ENCODE measurements at places on chromosomes 4 and X.

GRCh38 chr4:95432466-95432865 lies 116.3 kb downstream of the UNC5C start:
- no peak overlapping the region for H3K4me3 ChIP-seq
- no peaks in the 10 kb centered on the region for H3K36me3 ChIP-seq
- H3K27ac ChIP-seq: no peak overlapping the region

- DNase-seq: no peak
- no peaks in the 10 kb centered on the region for H3K27me3 ChIP-seq
- H3K4me3 ChIP-seq: no peak overlapping the region
- H3K36me3 ChIP-seq: peaks cover 33% of the 10 kb centered on the region
- no peak overlapping the region for H3K27ac ChIP-seq
Measured at GRCh38 chr4:153514688-153515426, 48.7 kb downstream of the TMEM131L start.

GRCh38 chrX:119419146-119419545 lies 20.0 kb downstream of the SLC25A43 start:
- no peak for DNase-seq
- H3K36me3 ChIP-seq: no peaks in the 10 kb centered on the region
- H3K4me1 ChIP-seq: no peaks in the 10 kb centered on the region
- H3K4me3 ChIP-seq: no peak overlapping the region

GRCh38 chr4:4415806-4416805 lies 29.2 kb downstream of the NSG1 start:
- no peaks in the 10 kb centered on the region for H3K27me3 ChIP-seq
- DNase-seq: no peak
- H3K4me1 ChIP-seq: peaks cover 21% of the 10 kb centered on the region
- H3K36me3 ChIP-seq: peaks cover 23% of the 10 kb centered on the region
- H3K4me3 ChIP-seq: no peak overlapping the region

- H3K4me3 ChIP-seq: no peak overlapping the region
- no peak overlapping the region for H3K27ac ChIP-seq
- DNase-seq: no peak
- H3K27me3 ChIP-seq: no peaks in the 10 kb centered on the region
Measured at GRCh38 chr4:180840142-180840541, 1403.1 kb upstream of the TENM3 start.

- H3K36me3 ChIP-seq: no peaks in the 10 kb centered on the region
- H3K27ac ChIP-seq: no peak overlapping the region
- peaks cover 5% of the 10 kb centered on the region for H3K27me3 ChIP-seq
- DNase-seq: no peak
- H3K4me1 ChIP-seq: peaks cover 5% of the 10 kb centered on the region
Measured at GRCh38 chr4:186169945-186170802, 21.2 kb upstream of the CYP4V2 start.

- peaks cover 14% of the 10 kb centered on the region for H3K4me1 ChIP-seq
- peak; percentile 74 for DNase-seq
- no peaks in the 10 kb centered on the region for H3K27me3 ChIP-seq
- peaks cover 3% of the 10 kb centered on the region for H3K36me3 ChIP-seq
- peak overlapping the region; percentile 40 for H3K27ac ChIP-seq
Measured at GRCh38 chr4:7843831-7844593, 95.6 kb downstream of the AFAP1 start.

GRCh38 chrX:11351375-11352295 lies 58.4 kb downstream of the AMELX start:
- H3K36me3 ChIP-seq: no peaks in the 10 kb centered on the region
- no peak overlapping the region for H3K27ac ChIP-seq
- H3K27me3 ChIP-seq: no peaks in the 10 kb centered on the region
- H3K4me1 ChIP-seq: no peaks in the 10 kb centered on the region

GRCh38 chr4:149512501-149512900 lies 303.1 kb downstream of the IQCM start:
- no peak overlapping the region for H3K27ac ChIP-seq
- DNase-seq: no peak
- no peaks in the 10 kb centered on the region for H3K4me1 ChIP-seq
- H3K27me3 ChIP-seq: no peaks in the 10 kb centered on the region
- H3K4me3 ChIP-seq: no peak overlapping the region

- no peaks in the 10 kb centered on the region for H3K4me1 ChIP-seq
- H3K27ac ChIP-seq: no peak overlapping the region
- no peak overlapping the region for H3K4me3 ChIP-seq
- DNase-seq: no peak
Measured at GRCh38 chr4:169428376-169428775, 157.6 kb upstream of the SH3RF1 start.

DNA sequence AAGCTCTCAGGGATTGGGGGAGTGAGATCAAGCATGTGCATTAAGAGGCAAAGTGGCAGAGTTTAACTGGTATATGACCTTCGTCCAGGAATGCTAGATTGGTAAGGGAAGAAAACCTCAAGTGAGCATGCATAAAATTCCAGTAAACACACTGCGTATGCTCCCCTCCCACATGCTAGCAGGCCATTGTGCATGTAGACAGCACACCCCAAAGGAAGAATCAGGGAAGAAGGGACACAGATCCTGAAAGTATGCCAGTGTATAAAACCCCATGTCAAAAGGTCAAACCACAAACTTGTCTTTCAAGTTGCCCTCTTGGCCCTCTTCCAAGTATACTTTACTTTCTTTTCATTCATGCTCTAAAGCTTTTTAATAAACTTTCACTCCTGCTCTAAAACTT lies 405.2 kb upstream of the CNKSR2 start:
- no peak overlapping the region for H3K4me3 ChIP-seq
- no peaks in the 10 kb centered on the region for H3K36me3 ChIP-seq
- DNase-seq: no peak
- H3K4me1 ChIP-seq: no peaks in the 10 kb centered on the region
- H3K27me3 ChIP-seq: no peaks in the 10 kb centered on the region

- H3K4me1 ChIP-seq: peaks cover 2% of the 10 kb centered on the region
- no peak overlapping the region for H3K4me3 ChIP-seq
- no peaks in the 10 kb centered on the region for H3K27me3 ChIP-seq
Measured at GRCh38 chr4:163393471-163393870, 49.8 kb downstream of the NPY5R start.

- H3K4me1 ChIP-seq: no peaks in the 10 kb centered on the region
- no peaks in the 10 kb centered on the region for H3K27me3 ChIP-seq
- H3K27ac ChIP-seq: no peak overlapping the region
- no peak for DNase-seq
Measured at GRCh38 chrX:108397627-108398391, 40.4 kb downstream of the COL4A6 start.

- H3K4me1 ChIP-seq: peaks cover 11% of the 10 kb centered on the region
- no peak overlapping the region for H3K4me3 ChIP-seq
- peaks cover 11% of the 10 kb centered on the region for H3K36me3 ChIP-seq
- H3K27ac ChIP-seq: no peak overlapping the region
- no peak for DNase-seq
Measured at GRCh38 chrX:130877892-130878341, 25.1 kb downstream of the ENOX2 start.

- H3K27me3 ChIP-seq: no peaks in the 10 kb centered on the region
- no peak for DNase-seq
- no peak overlapping the region for H3K4me3 ChIP-seq
- H3K4me1 ChIP-seq: peaks cover 3% of the 10 kb centered on the region
- H3K36me3 ChIP-seq: peaks cover 11% of the 10 kb centered on the region
- H3K27ac ChIP-seq: no peak overlapping the region
Measured at GRCh38 chrX:41236629-41237028, 97.3 kb upstream of the DDX3X start.

DNA sequence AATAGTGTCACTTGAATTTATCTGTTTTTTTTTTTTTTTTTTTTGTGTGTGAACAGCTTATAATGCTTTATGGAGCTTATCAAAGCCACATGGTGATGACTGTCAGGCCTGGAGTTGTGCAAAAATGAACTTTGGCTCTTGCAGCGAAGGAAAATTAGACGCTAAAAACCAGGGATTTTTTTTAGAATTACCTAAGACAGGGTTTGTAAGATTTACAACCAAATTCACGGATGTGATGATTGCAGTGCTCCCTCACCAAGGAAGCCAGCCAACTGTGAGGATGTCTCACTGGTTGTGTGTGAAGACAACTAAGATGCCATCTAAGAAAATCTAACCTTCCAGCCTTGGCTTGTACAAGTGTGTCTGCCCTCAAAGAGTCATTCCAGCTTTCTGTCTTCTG lies 127.1 kb upstream of the SLC4A4 start:
- H3K36me3 ChIP-seq: no peaks in the 10 kb centered on the region
- H3K27me3 ChIP-seq: peaks cover 13% of the 10 kb centered on the region
- no peak overlapping the region for H3K27ac ChIP-seq
- no peaks in the 10 kb centered on the region for H3K4me1 ChIP-seq

DNA sequence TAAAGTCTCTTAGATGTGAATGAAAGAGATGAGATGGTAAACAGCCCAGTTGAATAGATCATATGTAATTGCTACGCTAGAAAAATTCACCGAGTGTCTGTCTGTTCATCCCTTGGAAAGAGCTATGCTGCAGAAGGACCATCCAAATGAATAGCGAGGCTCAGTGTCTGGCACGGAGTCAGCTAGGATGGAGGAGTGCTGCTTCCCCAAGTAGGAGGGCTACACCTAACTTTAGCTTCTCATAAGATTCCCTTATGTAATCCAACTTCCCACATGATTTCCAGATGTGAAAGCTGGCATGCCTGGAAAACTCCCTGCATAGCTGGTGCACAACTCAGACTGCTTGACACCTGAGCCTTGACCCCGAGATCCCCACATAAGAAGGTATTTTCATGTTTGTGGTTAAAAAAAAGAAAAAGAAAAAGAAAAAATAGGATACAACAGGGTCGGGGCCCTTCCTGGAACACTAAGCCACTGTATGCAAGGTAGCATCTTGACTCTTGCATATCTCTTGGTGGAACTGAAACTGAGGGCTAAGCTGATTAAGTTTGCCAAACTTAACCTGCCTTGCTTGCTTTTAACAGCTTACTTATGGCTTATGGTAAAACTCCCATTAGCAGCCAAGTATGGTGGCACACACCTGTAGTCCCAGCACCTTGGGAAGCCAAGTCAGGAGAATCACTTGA lies 82.3 kb downstream of the FREM3 start:
- no peak for DNase-seq
- peaks cover 20% of the 10 kb centered on the region for H3K27me3 ChIP-seq
- no peaks in the 10 kb centered on the region for H3K36me3 ChIP-seq
- no peak overlapping the region for H3K27ac ChIP-seq
- peaks cover 8% of the 10 kb centered on the region for H3K4me1 ChIP-seq

DNA sequence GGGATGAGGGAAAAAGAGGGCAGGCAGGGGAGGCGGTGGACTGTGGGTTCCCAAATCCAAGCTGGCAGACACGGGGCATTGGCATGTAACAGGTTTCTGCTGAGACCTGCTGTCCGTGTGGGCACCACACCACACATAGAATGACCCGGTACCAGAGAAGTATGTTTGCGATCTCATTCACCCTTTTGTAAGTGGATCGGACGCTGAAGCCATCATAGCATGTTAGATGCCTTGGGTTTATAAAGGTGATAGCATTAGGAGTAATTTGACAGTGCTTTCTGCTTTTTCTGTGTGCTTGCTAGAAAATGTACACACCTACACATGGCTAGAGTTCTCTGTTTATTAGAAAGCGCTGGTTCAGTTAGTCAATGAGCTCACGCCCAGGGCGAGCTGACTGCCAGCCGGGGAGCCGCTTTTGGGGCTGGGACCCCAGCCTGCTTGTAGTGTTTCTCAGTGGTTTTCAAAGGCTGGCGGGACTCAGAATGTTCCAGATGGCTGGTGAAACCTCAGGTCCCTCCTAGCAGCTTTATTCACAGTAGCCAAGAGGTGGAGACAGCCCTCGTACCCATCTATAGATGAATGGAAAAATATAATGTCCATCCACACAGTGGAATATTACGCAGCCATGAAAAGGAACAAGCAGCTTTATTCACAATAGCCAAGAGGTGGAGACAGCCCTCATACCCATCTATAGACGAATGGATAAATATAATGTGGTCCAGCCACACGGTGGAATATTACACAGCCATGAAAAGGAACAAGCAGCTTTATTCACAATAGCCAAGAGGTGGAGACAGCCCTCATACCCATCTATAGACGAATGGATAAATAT lies 579 bp downstream of the IL3RA start:
- H3K36me3 ChIP-seq: peaks cover 2% of the 10 kb centered on the region
- H3K27me3 ChIP-seq: peaks cover 7% of the 10 kb centered on the region
- H3K27ac ChIP-seq: peak overlapping the region; percentile 58
- peak; percentile 41 for DNase-seq
